Stimulated activated CD8-positive, alpha-beta memory T cell treated with anti-CD3 and anti-CD28 coated beads, Interleukin-7, amount 100 ng/mL, for 1 hour (primary cell): ENCODE measurements at places on chromosomes 1 and 21.

- no peak for DNase-seq
These were observed 1.2 kb downstream of the MYOM3 start for GRCh38 chr1:24110642-24111261.

GRCh38 chr1:29650041-29650400 is 413.7 kb downstream of the PTPRU start:
- DNase-seq = no peak

DNA sequence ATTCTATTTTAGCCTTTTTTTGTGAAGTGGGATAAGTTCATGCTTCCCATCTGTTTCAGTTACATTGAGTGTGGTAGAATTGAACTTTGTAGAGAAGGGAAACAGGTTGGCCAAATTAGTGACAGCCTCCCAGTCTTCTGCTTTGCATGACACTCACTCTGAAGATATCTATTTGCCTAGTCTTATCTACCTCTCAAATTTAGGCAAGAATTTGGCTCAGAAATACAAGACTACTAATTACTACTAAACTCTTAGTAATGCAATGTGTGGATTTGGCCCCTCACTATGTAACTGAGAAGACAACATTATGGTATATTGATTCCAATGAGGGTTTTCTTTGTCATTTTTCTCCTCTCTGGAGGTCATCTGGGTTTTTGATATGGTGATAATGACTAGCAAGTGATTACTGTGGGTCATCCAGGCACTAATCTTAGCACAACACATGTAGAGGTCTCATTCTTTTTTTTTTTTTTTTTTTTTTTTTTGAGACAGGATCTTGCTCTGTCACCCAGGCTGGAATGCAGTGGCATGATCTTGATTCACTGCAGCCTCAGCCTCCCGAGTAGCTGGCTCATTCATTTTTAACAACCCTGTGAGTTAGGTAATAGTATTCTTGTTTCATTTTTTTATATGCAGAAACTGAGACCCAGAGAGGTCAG is 6.3 kb downstream of the FAM20B start:
- DNase-seq = no peak

- no peak for DNase-seq
These were observed 68.9 kb downstream of the ATF6 start for GRCh38 chr1:161834967-161835550.

DNA sequence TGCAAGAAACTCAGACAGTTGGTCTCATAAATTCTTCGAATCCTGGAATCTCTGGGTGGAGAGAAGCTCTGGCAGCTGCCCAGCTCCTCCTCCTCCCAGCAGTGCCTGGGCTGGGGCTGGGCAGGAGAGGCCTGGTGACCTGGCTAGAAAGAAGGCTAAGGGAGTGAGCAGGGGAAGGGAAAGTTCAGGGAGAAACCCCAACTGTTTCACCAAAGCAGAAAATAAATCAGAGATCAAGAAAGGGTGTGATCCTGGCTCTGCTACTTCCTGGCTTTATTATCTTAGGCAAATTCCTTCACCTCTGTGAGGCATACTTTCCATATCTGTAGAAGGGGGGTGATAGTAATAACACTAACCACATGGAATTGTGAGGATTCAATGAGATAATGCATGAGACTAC is 8.8 kb upstream of the COL16A1 start:
- no peak for DNase-seq
